T follicular helper cell (primary cell): ENCODE measurements at places on chromosomes 4 and X.
A peak's percentile ranks its signal among the peaks of the same experiment; 100 is the strongest.

GRCh38 chr4:112604589-112604988, 32.1 kb downstream of the ZGRF1 start:
- DNase-seq, result peak; percentile 17

- DNase-seq, result no peak
These were observed 33.1 kb downstream of the PCDH7 start for GRCh38 chr4:30753316-30753715.

DNA sequence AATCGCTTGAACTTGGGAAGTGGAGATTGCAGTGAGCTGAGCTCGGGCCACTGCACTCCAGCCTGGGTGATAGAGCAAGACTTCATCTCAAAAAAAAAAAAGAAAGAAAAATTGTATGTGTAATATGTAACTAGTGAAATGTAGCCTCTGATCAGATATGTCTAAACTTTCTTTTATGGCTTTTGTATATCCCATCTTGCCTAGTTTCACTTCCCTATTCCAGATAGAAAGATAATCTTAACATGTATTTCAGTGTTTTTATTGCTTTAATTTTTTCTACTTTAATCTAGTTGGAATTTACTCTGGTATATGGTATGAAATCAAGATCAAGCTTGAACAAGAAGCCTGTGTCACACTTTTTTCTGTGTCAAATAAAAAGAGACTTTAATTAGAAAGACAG, 1.9 kb upstream of the ZNF41 start:
- DNase-seq, result no peak

- no peak for DNase-seq
These were observed 287.9 kb downstream of the CCSER1 start for GRCh38 chr4:90415116-90415515.

DNA sequence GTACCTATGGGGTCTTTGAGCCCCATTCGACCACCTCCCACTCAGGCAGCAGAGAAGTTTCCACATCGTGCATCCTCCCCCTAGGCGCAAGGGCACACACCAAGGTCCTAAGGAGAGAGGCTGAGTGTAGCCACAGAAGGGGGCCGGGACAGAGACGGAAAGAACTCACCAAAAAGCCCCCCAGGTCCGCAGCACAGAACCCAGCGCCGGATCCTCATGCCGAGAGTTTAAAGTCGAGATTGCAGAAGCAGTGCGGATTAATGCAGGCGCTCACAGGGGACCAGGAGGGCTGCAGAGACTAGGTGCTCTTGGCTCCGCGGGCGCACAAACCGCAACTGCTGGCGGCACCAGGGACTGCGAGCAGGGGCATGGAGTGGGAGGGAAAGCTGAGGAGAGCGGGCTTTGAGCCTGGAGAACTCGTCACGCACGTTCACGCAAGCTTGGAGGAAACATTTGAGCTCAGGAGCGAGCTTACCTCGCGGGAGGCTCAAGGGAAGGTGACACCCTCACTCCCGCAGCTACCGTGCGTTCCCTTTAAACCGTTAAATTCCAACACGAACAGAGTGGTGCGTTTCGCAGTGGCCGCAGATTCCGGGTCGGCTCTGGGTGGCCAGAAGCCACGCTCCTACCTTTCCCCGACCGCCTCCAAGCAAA, 8.5 kb downstream of the NKX3-2 start:
- no peak for DNase-seq

DNA sequence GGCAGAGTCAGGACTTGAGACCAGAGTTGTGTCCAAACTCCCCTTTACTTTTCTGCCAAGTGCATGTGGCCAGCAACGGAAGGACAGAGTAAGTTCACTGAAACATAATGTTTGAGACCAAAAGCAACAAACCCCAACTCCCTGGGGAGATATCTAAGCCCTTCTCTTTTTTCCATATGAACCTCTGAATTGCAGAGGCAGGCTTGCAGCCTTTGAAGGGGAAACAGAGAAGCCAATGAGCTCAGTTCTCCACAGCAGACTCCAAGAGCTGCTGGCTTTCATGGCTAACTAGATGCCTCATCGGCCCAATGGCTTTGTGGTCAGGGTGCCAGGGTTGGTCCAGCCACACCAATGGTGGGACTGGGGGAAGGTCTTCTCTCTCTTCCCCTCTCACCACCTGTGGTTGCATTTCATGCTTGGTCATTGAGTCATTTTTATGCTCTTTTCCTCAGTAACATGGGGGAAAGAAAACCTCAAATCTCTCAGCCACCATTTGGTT, 34.0 kb downstream of the STARD8 start:
- no peak for DNase-seq

DNA sequence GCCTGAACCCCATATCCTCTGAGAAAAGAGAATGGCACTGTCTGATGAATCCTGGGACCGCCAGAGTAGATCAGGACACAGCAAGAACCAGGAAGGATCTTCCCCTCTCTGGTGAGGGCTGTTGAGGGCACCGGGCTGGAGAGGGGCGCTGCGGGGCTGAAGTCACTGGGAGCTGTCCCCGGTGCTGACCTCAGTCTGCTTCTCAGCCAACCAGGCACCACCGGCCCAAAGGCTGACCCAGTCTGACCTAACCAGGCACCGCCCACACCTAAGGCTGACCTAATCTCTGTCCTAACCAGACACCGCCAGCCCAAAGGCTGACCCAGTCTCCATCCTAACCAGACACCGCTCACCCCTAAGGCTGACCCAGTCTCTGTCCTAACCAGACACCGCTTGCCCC, 82.8 kb downstream of the CPZ start:
- no peak for DNase-seq

DNA sequence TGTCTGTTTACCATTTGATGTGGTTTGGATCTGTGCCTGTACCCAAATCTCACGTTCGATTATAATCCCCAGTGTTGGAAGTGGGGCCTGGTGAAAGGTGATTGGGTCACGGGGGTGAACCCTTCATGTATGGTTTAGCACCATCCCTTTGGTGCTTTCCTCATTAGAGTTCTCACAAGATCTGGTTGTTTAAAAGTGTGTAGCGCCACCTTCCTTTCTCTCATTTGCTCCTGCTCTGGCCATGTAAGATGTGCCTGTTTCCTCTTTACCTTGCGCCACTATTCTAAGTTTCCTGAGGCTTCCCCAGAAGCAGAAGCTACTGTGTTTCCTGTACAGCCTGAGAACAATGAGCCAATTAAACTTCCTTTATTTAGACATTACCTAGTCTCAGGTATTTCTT, 610.7 kb upstream of the ADGRL3 start:
- DNase-seq, result no peak

GRCh38 chr4:52721968-52722815, 29.0 kb downstream of the ERVMER34-1 start:
- peak; percentile 80 for DNase-seq

DNA sequence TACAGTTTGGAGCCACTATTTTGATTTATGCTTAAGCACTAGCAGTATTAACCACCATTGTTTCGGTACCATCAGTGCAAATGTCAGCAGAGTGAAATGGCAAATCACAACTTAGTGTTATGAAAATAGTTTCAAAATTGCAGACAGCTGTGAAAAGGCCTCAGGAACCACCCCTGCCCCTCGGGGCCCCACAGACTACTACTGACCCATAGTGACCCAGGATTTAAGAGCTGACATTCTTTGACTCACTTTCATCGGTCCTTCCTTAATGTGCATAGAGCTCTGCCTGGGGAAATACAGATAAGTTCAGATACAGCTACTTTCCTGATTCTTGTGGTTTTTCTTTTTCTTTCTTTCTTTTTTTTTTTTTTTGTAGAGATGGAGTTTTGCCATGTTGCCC, 3.3 kb upstream of the BBS7 start:
- no peak for DNase-seq

DNA sequence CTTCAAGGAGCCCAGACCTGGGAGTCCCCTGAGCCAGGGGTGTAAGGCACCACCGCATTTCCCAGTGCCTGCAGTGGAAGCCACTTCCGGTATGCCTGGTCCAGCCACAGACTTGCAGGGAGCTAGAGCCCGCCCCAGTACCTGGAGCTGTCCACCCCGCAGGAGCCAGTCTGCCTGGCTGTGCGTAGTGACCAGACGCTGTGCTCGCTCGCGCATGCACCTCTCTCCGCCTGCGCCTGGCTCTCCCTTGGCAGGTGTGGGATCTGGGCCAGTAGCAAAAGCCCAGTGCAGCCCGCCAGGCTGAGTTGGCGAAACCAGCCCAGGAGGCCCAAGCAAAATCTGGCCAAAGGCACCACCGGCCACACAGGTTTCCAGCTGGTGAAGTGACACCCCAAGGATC, 973.7 kb upstream of the AGA start:
- DNase-seq, result no peak

DNA sequence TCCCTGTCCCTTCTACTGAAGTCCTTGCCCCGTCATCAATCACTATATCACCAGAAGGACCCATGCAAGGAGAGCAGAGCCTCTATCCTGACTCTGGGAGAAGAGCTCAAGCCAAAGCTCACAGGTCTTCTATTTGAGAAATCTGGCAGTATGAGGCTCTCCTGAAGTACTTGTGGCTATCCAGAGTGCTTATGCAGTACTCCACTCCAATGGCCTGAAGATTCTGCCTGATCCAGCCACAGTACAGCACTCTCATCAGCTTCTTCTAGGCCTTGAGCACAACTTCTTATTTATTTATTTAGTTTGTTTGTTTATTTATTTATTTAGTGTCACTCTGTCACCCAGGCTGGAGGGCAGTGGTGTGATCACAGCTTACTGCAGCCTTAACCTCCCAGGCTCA, 13.0 kb downstream of the USP26 start:
- no peak for DNase-seq

GRCh38 chr4:38914854-38915253, 47.2 kb downstream of the FAM114A1 start:
- DNase-seq, result no peak

DNA sequence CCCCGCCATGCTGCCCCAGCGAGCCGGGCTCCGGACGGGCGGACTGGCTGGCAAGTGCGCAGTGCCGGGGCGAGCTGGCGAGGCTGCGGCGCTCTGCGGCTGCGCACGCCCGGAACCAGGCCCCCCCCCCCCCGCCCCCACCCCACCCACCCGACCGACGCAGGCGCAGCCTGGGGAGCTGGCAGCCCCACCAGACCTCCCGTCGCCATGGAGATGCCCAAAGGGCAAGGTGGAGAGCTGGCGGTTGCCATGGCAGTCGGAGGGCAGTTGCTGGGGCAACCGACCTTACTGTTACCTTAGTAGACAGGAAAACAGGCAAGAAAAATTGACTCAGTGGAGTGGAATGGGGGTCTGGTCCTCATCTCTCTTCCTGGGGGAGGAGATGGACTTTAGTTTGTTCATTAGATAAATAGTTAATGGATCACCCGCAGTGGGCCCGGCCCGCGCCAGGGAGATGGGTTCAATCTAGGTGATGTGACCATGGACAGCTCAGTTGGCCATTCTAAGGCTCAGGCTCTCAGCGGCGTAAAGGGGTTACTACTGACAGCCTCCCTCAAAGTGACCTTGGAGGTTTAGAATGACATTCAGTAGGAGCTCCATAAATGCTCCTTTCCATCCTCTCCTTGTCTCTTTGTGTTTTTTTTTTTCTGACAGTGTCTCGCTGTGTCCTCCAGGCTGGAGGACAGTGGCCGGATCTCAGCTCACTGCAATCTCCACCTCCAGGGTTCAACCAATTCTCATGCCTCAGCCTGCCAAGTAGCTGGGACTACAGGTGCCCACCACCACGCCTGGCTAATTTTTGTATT, at the start of gene PCSK1N:
Gene PCSK1N (minus strand): TSS at position 87 of the 806 bp plus-strand sequence. CDS start 78 bp downstream, at position 9.
- DNase-seq, result peak; percentile 24

DNA sequence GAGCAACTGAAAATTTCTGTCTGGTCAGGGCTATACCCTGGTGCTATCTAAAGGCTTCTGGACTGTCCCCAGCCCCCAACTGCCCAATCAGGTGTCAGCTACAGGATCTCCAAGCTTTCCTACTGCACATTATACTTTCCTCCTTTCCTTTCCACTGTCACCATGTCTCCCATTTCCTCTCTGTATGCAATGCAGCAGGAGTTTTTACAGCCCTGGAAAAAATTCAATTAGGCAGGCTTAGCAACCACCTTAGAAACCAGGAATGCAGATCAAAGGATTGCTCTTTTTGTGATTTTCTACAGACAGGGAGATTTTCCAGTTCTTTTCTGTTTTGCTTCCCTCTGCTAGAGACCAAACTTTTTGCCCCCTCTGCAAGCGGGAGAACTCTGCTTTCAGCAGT, 6.0 kb upstream of the NAF1 start:
- no peak for DNase-seq

GRCh38 chr4:119227690-119228089, 15.2 kb downstream of the USP53 start:
- no peak for DNase-seq

DNA sequence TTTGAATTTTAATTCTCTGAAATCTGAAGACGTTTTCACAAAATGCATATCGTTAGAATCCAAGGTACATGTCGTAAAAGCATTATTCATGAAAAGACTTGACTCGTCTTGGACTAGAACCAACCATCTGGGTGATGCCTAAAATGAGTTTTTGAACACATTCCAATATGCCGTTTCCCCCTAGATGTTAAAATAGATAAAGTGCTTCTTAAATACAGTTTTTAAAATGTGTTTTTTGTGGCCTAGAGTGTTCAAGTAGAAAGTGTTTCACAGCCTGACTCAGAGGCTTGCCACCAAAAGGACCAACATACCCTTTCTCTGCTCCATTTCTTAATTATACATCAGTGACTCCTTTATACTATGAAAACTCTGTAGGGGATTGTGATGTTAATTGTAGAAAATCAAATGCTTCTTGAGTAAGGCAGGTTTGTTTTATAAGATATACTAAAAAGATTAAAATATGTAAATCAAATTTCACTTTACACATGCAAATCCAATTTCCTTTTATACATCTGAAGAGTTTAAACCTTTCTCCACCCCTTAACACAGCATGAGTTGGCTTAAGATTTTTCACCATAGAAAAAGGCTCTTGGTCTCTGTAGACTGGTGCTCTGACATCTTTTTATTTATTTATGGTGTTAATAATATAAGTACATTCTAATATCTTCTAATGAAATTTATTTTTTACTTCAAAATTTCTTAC, 48.4 kb downstream of the PRKG2 start:
- no peak for DNase-seq

GRCh38 chr4:124977045-124977444, 264.5 kb upstream of the ANKRD50 start:
- no peak for DNase-seq

- DNase-seq, result no peak
These were observed 137.4 kb downstream of the NSUN7 start for GRCh38 chr4:40886931-40887763.

DNA sequence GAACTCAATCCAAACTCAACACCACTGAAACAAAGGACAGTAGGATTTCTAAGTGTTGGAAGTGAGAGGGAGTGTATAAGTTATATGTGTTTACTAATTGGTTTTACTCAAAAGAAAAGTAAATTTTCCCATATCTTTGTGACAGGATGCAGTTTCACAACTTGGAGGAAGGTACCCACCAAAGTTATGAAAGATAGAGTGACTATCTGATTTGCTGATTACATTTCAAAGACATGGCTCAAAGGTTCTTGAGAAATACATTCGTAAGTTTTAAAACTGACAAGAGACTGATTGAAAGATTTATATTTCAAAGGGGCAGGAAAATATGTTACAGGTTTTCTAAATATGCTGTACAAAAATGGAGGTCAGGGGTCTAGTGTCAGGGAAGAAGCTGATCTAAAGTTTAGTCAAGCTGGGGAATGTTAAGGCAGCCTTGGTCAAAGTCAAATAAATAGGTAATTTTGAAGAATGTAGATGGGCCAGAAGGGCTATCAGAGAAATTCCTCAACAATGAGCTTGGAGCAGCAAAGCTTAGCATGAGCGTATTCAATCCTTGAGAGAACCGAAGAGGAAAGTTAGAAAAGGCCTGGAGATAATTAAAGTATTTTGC, 9.7 kb upstream of the COMMD8 start:
- DNase-seq, result no peak
